A375 (cell line): ENCODE measurements at places on chromosomes 16 and 17. TPM values are rescaled to one million over a fixed set of nuclear protein-coding genes. Genes with fewer than 3 reads are reported as not detected.

KIF18B gene
- total RNA-seq: 11.8 and 13.6 TPM in 2 replicates

TM4SF5 gene
- not detected in 2 replicates for total RNA-seq

NOD2 gene
- total RNA-seq: 0.15 and 0.21 TPM in 2 replicates

IGSF6 gene
- total RNA-seq: 0.03 TPM in 1 of 2 replicates, not detected in the other

CFAP97D1 gene
- total RNA-seq: not detected in 2 replicates
